ENCODE measurements at places on chromosomes 13 and 19. TPM values are rescaled to one million over a fixed set of nuclear protein-coding genes. Genes with fewer than 3 reads are reported as not detected.

DNA sequence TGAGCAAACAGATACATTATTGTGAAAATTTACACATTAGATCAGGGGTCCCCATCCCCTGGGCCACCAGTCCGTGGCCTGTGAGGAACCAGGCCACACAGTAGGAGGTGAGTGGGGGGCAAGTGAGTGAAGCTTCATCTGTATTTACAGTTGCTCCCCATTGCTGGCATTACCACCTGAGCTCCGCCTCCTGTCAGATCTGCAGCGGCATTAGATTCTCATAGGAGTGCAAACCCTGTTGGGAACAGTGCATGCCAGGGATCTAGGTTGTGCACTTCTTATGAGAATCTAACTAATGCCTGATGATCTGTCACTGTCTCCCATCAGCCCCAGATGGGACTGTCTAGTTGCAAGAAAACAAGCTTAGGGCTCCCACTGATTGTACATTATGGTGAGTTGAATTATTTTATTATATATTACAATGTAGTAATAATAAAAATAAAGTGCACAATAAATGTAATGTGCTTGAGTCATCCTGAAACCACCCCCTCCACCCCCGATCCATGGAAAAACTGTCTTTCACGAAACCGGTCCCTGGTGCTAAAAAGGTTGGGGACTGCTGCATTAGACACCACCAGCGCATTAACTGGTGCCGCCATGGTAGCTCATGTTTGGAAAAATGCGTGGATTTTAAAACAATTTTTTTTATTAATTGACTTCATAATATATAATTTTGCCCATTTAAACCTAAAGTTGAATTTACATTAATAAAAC, 51.7 kb downstream of the DGKH start:
- no peak for DNase-seq

- DNase-seq: no peak
Measured at GRCh38 chr13:68944272-68944671, 1163.4 kb upstream of the ATXN8OS start.

DNA sequence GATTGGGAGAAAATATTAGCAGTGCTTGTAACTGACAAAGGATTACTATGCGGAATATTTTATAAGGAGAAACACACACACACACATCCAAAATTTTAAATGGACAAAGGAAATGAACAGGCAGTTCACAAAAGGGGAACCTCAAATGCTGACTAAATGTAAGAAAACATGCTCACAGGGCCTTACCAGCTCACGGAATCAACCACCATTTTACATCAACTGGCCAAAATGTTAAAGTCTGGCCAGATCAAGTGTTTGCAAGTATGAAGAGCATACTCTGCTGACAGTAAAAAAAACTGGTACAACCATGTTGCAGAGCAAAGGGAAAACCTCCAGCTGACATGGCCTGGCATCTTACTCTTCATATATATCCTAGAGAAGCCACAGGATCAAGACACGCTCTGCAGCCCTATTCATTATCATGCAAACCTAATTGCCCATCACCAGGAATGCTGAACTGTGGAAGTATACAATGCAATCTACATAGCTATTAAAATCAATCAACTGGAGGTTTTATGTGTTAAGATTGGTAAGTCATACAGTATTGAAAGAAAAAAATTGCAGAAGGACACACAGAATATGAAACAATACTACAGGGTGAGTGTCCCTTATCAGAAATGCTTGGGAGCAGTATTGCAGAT, 124.4 kb downstream of the RNF17 start:
- no peak for DNase-seq

MISP3 gene
- total RNA-seq: 5.2 TPM

- no peak for DNase-seq
Measured at GRCh38 chr19:13633109-13633508, 126.8 kb upstream of the CACNA1A start.

- DNase-seq: no peak
Measured at GRCh38 chr13:21012841-21013681, 48.3 kb downstream of the LATS2 start.

All from spinal cord (tissue), 10 donors.